ENCODE measurements at places on chromosomes 2 and 18.

DNA sequence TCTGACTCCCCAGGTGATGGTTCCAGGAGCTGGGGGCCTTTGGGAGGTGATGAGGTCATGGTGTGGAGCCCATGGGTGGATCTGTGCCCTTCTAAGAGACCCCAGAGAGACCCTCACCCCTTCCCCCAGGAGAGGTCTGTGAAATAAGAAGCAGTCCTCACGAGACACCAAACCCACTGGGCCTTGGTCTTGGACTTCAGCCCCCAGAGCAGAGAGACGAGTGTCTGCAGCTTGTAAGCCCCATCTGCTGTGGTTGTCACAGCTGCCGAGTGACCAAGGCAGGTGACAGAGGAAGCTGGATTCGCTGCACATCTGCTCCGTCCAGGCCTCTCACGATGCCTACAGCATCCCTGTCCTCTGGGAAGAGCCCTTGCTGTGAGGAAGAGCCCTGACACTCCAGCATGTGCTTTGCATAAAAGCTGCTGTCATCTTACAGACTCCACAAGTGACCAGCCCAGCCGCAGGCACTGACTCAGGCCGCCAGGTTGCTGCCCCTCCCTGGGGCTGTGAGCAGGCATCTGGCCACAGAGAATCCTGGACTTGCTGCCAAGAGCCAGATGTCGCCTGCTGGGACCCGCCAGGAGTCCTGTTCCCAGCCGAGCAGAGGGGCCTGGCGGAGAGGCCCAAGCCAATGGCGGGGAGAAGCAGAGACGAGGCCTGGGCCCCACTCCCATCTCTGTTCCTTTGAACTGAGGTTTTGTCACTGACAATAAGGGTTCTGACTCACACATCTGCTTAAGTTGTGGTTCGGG, 150.8 kb downstream of the PXDN start:
- peak; percentile 44 for DNase-seq

GRCh38 chr2:174766271-174766670, 2.0 kb upstream of the CHRNA1 start:
- no peak for DNase-seq

GRCh38 chr2:18378020-18378653, 182.3 kb downstream of the RDH14 start:
- peak; percentile 76 for DNase-seq

DNA sequence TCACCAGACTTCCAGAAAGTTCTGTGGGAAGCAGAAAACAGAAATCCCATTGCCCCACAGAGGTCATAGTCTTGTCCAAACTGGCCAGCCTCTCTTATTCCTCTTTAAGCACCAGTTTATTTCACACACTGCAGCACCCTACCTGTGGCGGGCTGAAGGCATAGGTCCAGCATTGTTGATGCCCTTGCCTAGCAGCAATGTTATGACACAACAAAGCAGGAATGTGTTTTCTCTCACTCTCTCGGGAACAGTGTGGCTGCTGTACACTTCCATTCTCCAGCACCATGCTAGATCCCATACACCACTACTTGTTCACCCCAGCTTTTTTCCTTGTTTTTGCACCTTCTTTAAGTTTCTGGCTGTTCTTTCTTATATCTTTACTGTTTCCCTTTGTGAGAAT, 181.6 kb downstream of the DNAH6 start:
- DNase-seq: no peak

DNA sequence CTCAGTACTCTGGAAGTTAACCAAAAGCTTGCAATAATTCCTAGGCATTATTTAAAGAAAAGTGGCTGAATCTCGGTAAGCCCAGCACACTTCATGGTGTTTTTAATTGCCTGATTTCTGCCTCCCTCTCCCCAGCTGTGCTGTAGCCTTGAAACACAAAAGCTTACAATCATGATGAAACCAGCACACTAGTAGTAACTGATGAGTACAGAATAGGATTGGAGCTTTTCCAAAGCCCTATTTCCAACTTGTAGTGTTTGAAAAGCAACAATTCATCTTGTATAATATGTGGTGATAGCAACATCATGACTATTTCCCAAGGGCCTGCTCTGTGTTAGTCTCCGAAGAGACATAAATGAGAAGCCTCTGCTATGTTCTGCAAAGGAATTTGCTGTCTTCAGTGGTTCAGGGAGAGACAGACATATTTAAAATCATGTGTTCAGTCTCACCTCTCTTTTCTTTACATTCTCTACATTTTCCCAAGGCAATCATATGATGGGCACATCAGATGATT, 1015.0 kb downstream of the BCL11A start:
- peak; percentile 19 for DNase-seq

DNA sequence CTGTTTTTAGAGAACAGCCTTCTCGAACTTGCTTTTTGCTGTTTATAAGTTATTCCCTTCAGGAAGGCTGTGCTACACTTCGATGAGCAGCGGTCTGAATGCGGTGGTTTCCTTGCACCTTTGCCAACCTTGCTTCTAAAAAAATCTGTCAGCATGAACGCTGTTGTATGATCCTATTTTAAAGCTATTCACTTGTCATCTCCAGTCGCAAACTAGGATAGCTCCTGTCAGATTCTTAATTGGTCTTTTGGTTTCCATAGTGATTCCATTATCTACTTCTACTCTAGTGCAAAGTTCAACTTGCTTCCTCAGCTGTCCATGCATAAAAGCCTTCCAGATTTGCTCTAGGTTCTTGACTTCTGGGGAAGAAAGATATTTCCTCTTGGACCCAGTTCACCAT, 76.3 kb upstream of the GALNT3 start:
- DNase-seq: no peak

- DNase-seq: no peak
Measured at GRCh38 chr2:46988733-46989481, 73.3 kb upstream of the MCFD2 start.

DNA sequence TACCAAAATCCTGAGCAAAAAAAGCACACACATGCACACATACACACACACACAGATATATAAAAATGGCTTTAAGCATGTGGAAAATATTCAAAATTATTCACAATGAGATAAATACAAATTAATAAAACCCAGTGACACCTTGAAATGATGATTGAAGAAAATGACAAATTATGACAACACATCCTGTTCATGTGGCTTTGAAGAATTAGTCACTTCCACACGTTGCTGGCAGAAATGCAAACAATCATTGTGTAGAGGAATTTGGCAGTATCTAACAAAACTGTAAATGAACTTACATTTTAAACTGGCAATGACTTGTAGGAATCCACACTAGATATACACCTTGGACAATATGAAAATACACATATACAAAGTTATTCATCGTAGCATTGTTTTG, 95.8 kb upstream of the RGPD4 start:
- no peak for DNase-seq

- DNase-seq: peak; percentile 16
Measured at GRCh38 chr2:207123335-207123744, 42.4 kb downstream of the KLF7 start.

DNA sequence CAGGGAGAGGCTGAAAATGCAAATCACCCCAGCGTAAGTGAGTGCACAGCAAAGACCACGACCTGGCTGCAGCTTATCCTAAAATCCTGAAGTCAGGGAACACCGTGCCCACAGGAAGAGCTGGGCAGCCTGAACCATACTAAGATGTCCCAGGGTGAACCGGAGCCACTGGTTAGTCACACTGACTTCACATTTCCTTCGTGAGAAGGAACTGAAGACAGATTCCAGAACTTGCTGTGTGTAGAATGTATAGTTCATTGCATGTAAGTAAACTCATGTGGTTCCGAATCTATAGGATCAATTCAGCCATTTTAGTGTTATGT, 84.6 kb upstream of the NDUFV2 start:
- DNase-seq: no peak

GRCh38 chr2:135525786-135526185, 5.2 kb downstream of the ZRANB3 start:
- no peak for DNase-seq

DNA sequence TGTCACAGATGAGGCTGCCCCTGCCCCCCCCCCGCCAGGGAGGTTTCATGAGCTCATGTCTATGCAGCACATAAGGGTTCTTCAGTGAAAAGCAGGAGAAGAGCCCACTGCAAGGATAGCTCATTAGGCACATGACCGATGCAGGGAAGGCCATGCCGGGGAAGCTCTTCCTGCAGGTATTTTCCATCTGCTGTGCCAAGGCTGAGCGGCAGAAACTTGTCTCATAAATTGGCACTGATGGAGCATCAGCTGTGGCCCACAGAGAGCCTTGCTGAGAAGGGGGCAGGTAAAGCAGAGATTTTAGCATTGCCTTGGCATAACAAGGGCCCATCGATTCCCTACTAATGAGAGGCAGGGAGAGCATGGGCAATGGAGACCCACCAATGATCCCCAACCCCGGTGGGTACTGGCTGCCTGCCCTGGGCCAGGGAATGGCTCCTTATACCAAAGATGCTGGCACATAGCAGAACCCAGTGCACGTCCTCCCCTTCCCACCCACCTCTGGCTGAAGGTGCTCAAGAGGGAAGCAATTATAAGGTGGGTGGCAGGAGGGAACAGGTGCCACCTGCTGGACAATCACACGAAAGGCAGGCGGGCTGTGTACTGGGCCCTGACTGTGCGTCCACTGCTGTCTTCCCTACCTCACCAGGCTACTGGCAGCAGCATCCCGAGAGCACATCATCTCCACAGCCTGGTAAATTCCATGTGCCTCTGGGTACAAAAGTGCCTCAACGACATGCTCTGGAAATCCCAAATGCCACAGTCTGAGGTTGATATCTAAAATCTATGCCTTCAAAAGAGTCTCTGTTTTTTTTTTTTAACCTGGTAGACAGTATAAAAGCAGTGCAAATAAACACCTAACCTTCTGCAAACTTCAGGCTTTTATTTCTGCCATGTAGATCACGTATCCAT, 41.4 kb downstream of the STEAP3 start:
- peak; percentile 72 for DNase-seq

GRCh38 chr18:43596105-43596712, 318.9 kb upstream of the SYT4 start:
- peak; percentile 36 for DNase-seq

DNA sequence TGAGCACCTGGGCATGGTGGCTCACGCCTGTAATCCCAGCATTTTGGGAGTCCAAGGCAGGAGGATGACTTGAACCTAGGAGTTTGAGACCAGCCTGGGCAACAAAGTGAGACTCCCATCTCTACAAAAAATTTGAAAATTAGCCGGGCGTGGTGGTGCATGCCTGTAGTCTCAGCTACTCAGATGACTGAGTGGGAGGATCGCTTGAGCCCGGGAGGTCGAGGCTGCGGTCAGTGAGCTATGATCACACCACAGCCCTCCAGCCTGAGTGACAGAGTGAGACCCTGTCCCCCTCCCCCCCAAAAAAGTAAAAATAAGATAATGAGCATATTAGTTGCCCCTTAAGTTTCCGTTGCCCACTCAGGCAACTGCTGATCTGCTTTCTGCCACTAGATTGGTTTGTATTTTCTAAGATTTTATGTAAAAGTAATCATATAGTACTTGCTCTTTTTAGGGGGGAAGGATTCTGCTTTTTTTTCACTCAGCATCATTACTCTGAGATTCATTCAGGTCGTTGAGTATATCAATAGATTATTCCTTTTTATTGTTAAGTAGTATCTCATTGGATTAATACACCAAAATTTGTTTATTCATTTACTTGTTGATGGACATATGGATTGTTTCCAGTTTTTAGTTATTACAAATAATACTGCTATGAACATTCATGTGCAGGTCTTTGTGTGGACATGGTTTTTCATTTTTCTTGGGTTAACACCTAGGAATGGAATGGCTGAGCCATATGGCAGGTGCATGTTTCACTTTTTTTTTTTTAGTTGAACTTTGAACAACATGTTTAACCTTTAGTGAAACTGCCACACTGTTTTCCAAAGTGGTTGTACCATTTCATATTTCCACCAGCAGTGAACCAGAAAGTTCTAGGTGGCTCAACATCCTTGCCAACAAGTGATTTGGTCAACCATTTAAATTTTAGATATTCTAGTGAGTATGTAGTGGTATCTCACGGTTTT, 75.0 kb upstream of the SPRED2 start:
- DNase-seq: no peak

GRCh38 chr18:42351455-42351854, 396.4 kb downstream of the PIK3C3 start:
- no peak for DNase-seq

DNA sequence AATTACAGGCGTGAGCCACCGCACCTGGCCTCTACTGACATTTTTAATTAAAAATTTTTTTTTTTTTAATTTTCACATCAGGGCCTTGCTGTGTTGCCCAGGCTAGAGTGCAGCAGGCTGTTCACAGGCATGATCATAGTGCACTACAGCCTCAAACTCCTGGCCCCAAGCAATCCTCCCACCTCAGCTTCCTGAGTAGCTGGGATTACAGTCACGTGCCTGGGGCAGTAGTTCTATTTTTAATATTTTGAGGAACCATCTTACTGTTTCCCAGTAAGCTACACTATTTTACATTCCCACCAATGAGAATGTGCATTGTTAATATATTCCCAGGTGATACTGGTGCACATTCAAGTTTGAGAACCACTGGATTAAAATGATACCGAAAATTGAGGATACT, 92.7 kb downstream of the WDSUB1 start:
- no peak for DNase-seq

DNA sequence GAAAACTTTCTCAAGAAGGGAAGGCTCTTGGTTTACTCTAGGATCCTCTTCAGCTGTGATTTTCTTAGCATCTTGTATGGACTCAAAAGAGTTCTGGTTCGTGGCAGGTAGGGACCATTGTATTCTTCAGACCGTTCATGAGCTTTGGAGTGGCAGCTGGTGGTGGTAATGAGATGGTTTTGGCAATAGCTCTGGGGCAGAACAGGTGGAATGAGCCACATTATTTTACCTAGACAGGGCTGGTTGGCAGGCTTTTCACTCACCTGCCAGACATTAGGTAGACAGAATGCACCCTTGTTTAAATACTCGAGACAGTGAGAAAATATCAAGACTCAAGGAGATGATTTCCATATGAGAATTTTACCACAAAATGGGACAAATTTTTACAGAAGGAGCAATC, 26.2 kb upstream of the MGAT5 start:
- no peak for DNase-seq

DNA sequence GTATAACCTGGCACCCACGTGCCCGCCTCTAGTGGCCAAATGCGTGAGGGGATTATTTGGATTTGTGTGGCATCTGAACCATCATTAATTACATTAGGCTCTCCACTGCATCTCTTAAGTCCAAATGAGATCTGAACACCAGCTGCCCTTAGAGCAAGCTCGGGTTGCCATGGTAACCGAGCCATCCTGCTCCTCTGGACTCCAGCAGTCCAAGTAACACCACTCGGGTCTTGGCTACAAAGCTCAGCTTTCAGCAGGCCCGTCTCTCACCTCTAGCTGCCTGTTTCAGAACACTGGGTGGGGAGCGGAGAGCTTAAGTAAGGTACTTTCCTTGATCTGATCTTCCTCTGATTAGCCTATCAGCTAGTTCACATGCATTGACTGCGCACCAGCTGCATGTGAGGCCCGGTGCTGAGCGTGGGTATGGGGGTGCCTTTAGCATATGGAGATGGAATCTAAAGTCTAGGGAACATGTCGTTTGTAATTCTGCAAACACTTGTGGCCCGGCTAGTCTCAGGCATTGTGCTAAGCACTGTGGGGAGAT, 14.1 kb upstream of the CYS1 start:
- no peak for DNase-seq

- no peak for DNase-seq
Measured at GRCh38 chr2:36318547-36318946, 37.0 kb upstream of the CRIM1 start.
